ENCODE measurements at places on chromosomes 5 and 9.
A peak's percentile ranks its signal among the peaks of the same experiment; 100 is the strongest.

DNA sequence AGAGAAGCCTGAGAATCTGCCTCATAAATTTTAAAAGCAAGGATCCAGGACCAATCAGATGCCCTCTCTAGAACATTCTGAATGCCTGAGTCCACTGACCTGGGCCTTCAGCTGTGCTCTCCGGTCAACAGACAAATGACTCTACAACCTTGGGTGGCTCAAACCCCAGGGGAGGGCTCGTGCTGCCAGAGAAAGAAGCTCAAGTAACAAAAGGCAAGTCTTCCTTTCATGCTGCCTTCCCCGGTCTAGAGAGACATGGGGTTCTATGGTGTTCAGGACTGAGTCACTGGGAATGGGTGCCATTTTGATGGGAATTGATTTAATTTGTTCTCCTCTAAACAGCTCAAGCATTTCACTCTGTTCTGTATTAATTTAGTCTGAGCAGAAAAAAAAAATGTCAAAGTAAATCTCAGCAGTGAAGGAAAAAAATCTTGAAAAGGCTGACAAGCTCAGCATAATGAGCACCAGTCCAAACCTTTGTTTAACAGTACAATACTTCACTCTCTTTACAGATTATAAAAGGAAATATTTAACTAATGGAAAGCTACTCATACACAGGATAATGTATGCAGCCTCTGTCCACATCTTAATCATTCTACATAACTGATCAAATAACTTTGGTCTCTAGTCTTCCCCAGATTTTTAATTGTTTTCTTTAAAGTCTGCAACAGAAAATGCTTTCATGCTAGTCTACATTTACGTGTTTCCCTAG is 191.0 kb downstream of the GLIS3 start:
- DNase-seq, result no peak

DNA sequence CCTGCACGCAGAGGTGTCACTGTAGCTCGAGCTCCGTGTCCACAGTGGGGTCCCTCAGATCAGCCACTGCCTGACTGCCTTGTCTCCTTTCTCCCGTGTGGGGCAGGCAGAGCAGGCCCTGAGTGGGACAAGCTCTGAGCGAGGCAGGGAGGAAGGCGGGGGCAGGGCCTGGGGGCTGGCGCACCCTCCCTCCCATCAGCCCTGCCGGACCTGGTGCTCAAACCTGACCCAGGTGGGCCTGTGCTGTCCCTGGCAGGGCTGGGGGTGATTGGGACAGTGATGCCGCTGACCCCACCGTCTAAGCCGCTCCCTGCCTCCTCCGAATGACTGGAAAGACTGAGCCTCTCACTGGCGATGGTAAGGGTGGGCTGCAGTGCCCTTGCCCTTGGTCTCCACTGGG is 60.9 kb downstream of the KCNT1 start:
- no peak for DNase-seq

GRCh38 chr5:14419686-14420085 is 161.9 kb upstream of the OTULINL start:
- DNase-seq, result no peak

GRCh38 chr5:32812399-32812798 is 101.3 kb downstream of the NPR3 start:
- no peak for DNase-seq

GRCh38 chr5:179906294-179906794 is 1.4 kb downstream of the TBC1D9B start:
- no peak for DNase-seq

- no peak for DNase-seq
These were observed 900.0 kb upstream of the CDH10 start for GRCh38 chr5:25544652-25545249.

DNA sequence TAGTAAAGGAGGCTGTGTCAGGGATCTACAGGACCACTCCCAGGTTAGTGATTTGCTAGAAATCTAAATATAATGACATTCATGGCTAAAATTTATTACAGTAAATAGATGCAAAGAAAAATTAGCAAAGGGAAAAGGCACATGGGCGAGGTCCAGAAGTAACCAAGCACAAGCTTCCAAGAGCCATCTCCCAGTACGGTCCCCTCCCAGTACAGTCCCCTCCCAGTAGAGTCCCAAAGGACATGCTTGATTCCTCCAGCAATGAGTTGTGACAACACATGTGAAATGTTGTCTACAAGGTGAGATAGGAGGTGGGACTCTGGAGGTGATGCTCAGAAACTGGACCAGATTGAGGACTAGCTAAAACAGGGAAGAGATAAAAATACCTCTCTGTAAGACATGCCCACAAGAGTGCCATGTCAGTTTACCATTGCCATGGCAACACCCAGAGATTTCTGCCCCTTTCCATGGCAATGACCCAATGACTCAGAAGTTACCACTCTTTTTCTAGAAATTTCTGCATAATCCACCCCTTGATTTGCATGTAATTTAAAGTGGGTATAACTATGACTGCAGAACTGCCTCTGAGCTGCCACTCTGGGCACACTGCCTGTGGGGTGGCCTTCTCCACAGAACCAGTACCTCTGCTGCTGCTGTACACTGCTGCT is 27.9 kb upstream of the CEMIP2 start:
- no peak for DNase-seq

DNA sequence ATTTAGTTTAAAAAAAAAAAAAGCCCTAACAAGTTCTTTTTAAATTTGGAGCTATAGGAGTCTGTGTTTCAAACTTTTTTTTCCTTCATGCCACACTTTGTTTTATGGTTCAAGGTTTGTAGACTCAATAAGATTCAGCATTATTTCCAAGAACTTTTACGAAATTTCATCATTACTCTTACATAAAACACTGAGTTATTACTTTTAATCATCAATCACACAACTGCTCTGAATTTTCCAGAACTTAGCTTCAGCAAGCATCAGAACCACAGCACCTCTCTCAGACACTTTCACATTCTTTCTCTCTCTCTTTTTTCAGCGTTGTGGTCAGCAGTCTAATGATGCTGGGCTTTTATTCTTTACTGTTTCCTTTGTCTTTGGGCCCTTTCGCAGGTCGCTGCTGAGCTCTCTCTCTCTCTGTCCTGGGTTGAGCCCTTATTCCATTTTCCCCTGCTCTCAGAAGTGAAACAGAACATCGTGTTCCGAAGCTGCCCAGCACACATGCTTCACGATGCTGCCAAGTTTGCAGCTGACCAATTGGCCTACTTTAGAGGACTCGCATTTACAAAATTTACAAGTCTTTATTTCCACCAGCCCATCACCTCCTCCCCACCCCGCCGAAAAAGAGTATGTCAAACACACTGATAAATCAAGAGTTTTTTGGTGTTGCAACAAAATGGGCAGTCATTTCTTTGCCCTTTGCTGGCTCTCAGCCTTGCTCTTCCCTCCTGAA is 44.6 kb upstream of the PIK3R1 start:
- DNase-seq, result no peak

DNA sequence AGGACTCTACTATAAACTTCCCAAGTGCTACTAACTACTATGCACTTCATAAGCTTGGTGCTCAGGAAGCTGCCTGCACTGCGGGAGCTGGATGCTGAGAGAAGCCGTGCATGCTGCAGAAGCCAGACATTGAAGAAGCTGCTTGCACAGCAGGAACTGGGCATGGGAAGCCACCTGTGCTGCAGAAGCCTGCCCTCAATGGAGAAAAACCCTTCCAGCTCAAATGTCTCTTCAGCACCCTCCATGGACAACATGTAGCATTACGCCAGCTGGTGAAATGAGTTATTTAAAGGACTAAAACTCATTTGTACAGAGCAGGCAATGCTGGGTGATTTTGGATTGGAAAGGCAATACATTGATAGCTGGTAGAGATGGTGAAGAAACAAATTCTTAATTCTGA is 247.2 kb downstream of the KIF4B start:
- no peak for DNase-seq

DNA sequence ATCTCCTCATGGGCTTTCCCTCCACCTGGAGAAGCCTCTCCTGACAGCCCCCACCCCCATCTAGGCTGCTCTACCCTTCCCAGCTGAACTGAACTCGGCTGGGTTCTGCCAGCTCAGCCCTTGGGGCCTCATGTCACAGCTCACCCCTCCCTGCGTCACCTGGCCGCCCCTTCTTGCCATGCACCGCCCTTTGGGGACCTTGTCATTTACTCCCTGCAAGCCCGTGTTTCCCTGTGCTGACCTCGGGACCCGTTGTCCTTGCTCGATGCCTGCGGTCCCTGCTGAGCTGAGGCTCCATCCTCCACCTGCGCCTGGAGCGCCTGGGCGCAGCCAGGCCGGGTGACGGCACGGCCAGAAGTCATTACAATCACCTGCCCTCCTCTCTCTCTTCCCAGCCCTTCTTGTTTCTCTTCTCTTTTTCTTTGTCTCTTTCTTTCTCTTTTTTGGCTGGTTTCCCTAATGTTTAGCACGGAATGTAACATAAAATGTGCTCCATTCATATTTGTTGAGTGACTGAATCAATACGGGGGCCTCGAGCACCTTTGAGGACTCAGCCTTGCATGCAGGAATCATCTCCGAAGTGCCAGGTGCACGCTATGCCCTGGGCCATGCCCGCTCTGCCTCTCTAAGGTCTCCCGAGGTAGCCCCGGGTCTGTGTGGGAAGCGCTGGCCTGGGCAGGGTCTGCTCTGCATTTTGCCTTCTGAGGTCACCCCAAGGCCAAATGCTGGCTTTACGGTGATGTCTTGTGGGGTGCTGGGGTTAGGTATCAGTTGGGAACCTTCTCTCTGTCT is 48.1 kb upstream of the COL5A1 start:
- no peak for DNase-seq

DNA sequence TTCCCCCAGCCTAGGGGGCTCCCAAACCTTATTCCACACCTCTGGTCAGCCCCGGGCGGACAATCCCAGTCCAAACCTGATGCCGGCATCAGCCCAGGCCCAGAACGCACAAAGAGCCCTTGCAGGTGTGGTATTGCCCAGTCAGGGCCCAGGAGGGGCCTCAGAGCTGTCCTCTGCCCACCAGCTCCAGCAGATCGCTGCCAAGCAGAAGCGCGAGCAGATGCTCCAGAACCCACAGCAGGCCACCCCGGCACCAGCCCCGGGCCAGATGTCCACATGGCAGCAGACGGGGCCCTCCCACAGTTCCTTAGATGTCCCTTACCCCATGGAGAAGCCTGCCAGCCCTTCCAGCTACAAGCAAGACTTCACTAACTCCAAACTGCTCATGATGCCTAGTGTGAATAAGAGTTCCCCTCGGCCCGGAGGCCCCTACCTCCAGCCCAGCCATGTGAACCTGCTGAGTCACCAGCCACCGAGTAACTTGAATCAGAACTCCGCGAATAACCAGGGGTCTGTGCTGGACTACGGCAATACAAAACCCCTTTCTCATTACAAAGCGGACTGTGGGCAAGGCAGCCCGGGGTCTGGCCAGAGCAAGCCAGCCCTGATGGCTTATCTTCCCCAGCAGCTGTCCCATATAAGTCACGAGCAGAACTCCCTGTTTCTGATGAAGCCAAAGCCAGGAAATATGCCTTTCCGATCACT is 27.6 kb upstream of the LTC4S start:
- DNase-seq, result no peak

GRCh38 chr5:58886315-58887207 is 303.7 kb downstream of the RAB3C start:
- no peak for DNase-seq

DNA sequence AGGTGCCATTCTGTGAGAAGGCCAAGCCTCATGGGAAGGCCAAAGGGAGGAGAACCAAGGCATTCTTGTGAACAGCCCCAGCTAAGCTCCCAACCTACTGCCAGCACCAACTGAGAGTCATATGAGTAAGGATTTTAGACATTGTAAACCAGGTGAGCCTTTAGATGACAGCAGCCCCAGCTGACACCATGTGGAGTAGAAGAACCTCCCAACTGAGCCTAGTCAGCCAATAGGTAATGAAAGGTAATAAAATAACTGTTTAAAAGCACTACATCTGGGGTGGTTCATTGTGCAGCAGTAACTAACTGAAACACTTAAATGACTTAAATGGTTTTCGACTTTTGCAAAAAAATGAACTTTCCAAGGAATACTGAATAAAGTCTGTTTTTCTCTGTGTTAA is 172.6 kb upstream of the KIF2A start:
- DNase-seq, result no peak

DNA sequence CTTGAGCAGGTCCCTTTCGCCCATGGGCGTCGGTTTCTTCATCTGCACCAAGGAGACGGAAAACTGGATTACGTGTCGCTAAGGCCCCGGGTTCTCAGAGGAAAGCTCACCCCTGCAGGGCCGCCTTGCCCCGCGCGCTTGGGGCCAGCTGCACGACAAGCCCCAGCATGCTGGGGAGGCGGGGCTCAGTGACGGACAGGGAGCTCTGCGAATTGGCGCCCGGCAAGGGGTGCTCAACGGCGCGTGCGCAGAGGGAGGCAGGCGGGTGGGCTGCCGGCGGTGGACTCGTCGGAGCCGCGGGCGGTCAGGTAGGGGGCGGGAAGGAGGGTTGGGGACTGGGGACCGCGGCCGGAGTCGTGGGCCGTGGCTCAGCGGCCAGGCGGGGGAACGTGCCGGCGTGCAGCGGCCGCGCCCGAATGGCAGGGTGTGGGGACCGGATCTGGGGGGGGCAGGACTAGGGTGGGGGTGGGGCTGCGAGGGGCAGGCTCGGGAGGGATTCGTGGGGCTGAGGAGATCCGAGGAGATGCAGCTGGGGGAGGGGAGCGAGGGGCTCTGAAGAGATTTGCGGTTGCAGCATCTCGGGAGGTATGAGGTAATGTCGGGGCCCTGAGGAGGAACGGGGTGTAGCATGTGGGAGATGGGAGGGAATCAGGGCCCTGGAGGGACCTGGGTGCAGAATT is at the start of gene TRIM32:
TRIM32 (plus strand) TSS at position 232 of the 680 bp plus-strand sequence. CDS start 10,438 bp downstream, outside the sequence.
- peak; percentile 75 for DNase-seq

DNA sequence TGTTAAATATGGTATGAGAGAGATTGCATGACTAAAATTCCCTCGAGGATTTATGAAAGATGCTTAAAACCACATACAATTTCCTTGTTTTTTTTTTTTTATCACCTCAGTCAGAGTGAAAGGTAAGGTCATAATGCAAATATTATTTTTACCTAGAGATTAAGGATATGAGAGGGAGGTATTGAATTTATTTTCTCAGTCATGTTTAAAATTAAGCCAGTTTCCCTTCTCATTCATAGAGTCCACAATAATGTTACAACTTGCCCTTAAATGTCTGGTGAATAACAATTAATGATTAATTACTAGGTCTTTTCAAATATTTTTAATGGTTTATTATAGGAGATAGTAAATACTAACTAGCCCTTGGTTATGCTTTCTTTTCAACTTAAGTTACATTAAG is 144.9 kb upstream of the HAPLN1 start:
- no peak for DNase-seq

DNA sequence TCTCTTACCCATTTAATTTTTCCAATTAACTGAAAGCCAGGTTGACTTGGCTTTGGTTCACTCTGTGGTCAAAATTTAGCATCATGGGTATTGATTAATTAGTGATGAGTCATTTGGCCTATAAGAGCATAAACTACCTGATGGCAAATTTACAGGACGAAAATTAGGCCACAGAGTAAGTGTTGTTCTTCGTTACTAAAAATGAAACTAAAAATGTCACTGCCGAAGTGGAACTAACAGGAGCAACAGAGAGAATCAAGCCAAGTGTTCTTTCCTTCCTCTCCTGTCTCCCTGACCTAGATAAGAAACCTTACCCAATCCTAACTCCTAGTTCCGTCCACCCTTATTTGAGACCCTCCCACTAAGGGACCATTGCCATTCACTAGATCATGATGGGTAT is 176.9 kb downstream of the RAB3C start:
- DNase-seq, result no peak

GRCh38 chr5:38291355-38291754 is 33.0 kb downstream of the EGFLAM start:
- no peak for DNase-seq

- no peak for DNase-seq
These were observed 14.3 kb upstream of the CTNND2 start for GRCh38 chr5:11918463-11919045.

Measured in left renal pelvis (tissue), 4 donors.